ENCODE measurements at places on chromosomes 12 and 14.

DNA sequence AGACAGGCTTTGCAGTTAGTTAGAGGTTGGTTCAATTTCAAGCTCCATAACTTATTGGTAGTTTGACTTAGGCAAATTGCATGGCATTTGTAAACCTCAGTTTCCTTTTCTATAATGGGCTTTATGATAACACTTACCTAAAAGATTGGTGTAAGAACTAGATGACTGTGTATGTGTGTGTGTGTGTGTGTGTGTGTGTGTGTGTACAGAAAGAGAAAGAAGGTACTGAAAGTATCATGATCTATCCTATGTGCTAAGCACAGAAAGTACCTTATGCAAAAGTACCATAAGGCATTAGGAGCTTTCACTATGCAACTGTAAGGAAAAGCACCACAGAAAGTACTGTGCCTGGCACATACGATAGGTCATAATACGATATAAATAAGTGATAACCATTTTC, 304.3 kb upstream of the KITLG start:
- DNase-seq: no peak

DNA sequence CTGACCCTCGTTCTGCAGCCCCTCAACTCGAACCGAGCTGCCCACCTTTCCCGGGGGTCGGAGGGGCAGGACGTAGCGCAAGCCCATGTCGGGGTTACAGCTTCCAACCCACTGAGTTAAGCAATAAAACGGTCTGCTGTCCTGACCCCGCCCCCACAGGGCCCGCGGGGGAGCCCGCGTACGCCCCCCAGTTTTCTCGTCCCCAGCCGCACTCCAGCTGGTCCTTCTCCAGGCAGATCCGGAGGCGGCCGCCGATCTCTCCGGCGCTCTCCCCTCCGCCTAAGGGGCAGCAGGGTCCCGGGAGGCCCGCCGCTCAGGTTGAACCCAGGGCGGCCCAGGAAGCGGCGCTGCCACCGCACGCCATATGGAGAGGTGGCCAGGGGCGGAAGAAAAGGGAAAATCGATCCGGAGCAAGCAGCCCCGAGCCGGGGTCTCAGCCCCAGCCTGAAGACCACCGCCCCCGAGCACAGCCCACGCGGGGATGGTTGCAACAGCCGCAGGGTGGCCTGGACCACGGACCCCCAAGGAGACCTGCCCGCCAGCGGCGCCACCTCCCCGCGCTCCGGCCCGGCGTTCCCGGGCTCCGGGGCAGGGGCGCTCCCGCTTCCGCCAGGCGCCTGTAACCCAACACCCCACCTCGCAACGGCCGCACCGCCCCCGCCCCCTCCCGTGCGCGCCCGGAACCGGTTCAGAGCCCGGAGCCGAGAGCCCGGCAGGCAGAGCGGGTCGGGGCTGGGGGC, 760 bp downstream of the ACTN1 start:
- DNase-seq: no peak

- DNase-seq: no peak
Observed at GRCh38 chr14:93231129-93231979, 24.3 kb downstream of the UBR7 start.

DNA sequence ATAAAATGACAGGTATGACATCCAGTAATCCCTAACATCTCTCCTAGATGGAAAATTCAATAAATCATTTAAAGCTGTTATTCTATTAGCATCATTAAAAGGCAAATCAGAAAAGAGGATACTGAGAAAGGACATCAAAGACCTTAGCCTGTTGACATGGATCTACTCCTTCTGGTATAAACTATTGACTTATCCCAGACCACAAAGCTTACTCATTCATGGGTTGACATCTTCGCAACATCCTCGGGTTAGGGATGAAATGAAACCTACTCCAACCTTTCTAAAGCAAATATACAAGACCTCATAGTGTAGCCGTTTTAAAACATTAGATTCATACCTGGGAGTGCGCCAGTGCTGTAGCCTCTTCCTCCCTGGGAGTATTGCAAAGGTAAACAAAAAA, 191.5 kb upstream of the BTG1 start:
- no peak for DNase-seq

DNA sequence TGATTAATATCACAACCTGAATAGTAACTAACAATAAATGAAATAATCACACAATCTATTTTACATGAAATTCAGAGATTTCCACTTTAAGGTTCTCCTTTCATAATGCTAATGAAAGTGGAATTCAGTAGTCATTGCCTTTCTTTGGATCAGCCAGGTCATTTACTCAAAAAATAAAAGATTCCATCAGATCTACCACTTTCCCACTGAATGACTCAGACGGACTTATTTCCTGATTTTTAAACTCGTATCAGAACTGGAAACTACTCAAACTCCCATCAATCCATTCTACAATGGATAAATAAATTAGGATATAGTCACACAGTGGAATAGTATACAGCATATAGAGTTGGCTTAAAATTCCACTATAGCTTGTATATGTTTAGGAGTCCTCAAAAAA, 237.1 kb downstream of the MED13L start:
- no peak for DNase-seq

DNA sequence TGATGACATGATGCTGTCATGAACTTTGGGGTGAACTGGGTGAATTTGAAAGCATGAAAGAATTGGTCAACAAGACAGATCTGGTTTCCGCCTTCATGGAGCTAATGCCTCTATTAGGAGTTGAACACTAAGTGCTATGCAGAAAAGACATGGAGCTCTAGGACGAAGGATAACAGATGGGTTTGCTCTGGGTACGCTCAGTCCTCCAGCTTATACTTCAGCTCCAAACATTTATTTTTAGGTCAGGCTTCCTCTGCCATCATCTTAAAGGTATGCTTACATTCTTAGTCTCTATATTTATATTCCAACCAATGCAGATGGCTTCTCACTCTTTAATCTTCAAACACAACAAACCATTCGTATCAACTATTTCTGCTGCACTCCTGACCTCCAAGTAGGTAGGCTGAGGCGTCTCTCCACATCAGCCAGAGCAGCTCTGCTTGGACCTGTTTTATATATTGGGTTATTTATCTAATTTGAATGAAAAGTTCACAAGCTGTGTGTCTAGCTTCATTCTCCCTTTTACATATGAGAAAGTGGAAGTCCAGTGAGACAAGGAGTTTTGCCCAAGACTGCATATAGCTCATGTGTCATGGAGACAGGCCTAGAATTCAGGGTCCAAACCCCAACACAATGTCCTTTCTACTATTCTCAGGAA, 226.3 kb downstream of the SPTSSA start:
- DNase-seq: no peak

- no peak for DNase-seq
Observed at GRCh38 chr14:87630846-87631245, 362.1 kb downstream of the GALC start.

GRCh38 chr14:55303691-55304145, 32.5 kb downstream of the FBXO34 start:
- no peak for DNase-seq

- peak; percentile 70 for DNase-seq
Observed at GRCh38 chr12:93879476-93880421, 202.6 kb downstream of the CRADD start.

DNA sequence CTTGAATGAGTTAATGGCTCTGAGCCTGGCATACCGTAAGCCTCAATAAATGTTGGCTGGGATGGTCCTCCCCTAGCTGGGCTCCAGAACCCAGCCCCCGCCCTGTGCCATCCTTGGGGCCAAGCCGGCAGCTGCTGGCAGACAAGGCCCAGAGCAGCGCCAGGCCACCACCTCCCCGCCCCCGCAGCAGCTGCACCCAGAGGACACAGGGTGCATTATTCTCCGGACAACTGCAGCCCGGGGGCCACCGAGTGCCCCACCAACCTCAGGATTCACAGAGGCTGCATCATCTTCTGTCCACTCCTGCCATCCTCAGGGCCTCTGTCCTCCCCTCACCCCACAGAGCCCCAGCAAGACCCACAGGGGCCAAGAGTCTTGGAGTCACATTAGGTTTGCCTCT, 92.7 kb downstream of the NCOR2 start:
- no peak for DNase-seq

DNA sequence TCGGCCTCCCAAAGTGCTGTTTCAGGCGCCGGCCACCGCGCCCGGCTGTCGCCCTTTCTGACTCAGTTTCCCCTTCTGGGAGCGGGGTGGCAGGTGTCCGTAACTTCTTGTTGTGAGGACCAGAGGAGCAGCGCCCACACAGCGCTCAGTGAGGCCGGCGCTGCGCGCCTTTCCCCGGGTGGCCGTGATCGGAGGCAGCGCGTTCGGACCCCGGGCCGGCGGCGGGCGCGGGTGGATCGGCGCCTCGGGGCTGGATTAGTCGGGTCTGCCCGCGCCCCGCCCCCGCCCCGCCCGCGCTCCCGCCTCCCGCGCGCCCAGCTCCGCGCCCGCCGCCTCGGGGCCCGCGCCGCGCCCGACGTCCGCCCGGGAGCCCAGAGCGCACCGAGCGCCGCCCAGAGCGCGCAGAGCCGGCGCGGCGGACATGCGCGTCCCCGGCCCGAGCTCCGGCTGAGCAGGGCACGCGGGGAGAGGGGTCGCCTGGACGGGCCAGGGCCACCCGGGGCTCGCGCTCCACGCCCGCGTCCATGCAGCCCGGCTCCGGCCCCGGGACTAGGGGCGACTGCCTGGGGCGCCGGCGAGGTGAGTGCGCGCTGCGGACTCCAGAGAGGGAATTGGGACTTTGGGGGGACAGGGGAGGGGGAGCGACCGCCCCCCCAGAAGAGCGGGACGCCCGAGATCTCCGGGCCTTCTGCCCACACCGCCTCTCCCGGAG, 50.6 kb downstream of the LRCOL1 start:
- peak; percentile 10 for DNase-seq

DNA sequence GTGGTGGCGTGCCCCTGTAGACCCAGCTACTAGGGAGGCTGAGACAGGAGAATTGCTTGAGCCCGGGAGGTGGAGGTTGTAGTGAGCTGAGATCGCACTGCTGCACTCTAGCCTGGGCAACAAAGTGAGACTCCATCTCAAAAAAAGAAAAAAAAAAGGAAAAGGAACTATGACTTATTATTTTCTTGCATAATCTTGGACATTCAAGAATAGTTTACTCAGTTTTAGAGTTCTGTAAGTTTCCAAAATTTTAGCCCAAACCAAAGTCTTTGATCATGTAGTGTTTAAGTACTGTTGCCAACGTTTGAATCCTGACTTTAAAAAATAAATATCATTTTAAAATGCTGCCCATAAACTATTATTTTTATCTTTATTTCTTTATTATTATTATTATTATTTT, 6.2 kb downstream of the PSMA6 start:
- DNase-seq: no peak

DNA sequence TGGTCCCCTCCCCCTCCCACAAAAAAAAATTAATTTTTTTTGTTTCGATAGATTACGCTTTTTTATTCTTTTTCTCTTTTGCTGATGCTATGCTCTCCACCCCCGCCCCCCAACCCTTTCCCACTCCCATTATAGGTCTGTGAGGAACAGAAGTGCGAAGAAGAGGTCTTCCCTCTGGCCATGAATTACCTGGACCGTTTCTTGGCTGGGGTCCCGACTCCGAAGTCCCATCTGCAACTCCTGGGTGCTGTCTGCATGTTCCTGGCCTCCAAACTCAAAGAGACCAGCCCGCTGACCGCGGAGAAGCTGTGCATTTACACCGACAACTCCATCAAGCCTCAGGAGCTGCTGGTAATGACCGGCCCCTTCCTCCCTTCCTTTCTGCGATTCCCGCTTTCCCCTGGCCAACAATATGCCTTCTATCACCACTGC, 2.3 kb downstream of the CCND2 start:
- DNase-seq: no peak

DNA sequence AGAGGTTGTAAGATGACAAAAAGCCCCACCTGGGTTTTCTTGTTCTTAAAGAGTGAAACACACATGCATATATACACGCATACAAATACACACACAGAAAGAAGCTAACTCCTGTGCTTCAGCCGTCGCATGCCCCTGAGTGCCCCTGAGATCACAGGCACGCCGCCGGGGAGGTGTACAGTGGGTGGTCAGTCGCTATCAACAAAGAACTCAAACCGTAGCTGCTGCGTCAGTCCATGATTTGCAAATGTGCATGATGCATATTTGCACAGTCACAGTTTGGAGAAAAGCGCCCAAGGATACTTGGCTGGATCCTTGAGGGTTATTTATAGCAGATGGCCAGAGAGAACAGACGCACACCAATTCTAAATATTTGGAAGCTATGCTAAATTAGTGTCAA, 206.9 kb downstream of the TMEM132D start:
- no peak for DNase-seq

GRCh38 chr12:59115526-59115925, 195.2 kb upstream of the LRIG3 start:
- DNase-seq: no peak

- no peak for DNase-seq
Observed at GRCh38 chr12:94962670-94963069, 40.8 kb downstream of the NDUFA12 start.

DNA sequence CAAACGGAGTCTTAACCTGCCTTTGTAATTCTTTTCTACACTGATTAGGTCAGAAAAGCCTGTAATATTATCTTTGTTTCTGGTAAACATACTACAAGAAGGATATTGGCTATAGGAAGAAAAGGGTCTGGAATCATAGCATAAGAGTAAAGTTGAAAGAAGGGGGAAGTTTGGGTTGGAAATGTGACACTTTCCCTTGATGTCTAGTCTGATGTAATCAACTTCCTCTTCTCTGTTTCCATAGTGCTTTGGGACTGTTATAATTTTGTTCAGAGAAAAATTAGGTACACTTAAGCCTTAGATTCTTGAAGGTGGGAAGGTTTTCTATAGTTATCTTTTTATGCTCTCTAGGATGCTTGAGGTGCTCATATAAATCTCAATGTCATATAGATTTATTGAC, 322.2 kb downstream of the AEBP2 start:
- DNase-seq: no peak

GRCh38 chr12:113641426-113642030, 169.9 kb upstream of the LHX5 start:
- no peak for DNase-seq

- DNase-seq: peak; percentile 60
Observed at GRCh38 chr12:12722435-12723148, 5.4 kb downstream of the CDKN1B start.

- no peak for DNase-seq
Observed at GRCh38 chr12:38157274-38157932, 159.2 kb upstream of the ALG10B start.

Measured in kidney glomerular epithelial cell (primary cell).